ENCODE measurements at places on chromosomes 4 and X.

GRCh38 chr4:124997124-124997523 lies 284.6 kb upstream of the ANKRD50 start:
- no peak for DNase-seq

- no peak for DNase-seq
These were observed 244.3 kb downstream of the PTTG2 start for GRCh38 chr4:38204339-38205035.

GRCh38 chr4:117949621-117950020 lies 84.7 kb upstream of the NDST3 start:
- DNase-seq, result no peak

DNA sequence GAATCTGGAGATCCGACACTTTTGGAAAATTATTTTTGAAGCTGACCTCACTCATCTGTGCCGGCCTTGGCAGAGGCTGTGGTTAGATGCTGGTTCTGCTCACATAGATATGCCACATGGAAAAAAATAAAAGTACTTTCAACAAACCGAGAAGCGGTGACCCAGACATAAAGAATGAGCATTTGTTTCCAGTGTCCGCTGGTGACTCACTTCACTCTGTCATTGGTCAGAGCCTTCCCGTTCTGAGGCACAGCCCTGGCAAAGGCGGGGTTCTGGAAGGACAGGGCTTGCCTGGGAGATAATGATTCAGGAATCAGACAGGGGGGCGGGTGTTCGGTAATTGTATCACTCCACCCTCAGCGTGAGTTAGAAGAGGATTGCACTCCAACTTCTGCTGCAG lies 172.4 kb upstream of the MXRA5 start:
- DNase-seq, result no peak

DNA sequence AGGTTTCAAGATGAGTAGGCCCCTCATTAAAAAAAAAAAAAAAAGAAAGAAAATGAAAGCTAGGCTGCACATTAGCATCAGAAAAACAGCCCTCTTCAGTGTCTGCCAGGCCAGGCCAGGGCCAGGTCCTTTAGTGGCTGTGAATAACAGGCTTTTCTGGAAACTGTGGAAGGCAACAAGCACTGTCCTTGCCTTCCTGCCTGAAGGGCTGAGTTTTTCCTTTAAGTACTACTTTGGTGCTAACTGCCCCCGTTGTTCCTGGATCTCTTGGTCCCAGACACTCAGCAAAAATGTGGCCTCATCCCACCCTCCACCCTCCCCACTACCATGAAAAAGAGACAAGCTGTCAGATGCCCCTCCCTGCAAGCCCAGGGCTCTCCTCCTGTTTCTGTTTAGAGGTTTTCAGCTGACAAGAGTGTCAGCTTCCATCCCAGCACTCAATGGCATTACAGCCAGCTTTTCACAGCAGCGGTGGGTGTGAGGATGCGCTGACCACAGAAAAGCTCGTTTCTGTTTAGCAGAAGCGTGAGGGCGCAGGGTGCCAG lies 174.2 kb downstream of the NHS start:
- DNase-seq, result no peak
